ENCODE measurements at places on chromosomes 13 and 19. TPM values are rescaled to one million over a fixed set of nuclear protein-coding genes. Genes with fewer than 3 reads are reported as not detected.

The LIM2 gene
- not detected for total RNA-seq

The MAST1 gene
- total RNA-seq: 0.89 TPM

The SEMA6B gene
- total RNA-seq: 0.45 TPM

The SPACA4 gene
- total RNA-seq: not detected

The DIRAS1 gene
- 0.34 TPM for total RNA-seq

The LINGO3 gene
- not detected for total RNA-seq

The SGTA gene
- 81.3 TPM for total RNA-seq

The ZNF45 gene
- total RNA-seq: 5.9 TPM

The RLN3 gene
- total RNA-seq: not detected

The NLRP4 gene
- total RNA-seq: not detected

The SIGLEC8 gene
- total RNA-seq: not detected

The RFX1 gene
- 5.0 TPM for total RNA-seq

The MCOLN1 gene
- total RNA-seq: 5.2 TPM

The ZNF579 gene
- total RNA-seq: 5.2 TPM

The SLAIN1 gene
- total RNA-seq: 0.17 TPM

The CATSPERD gene
- total RNA-seq: not detected

The GAS6 gene
- total RNA-seq: 286 TPM

The NTF4 gene
- not detected for total RNA-seq

The TNFRSF19 gene
- 34.5 TPM for total RNA-seq

The ZNF135 gene
- 2.0 TPM for total RNA-seq

The KCNC3 gene
- total RNA-seq: not detected

The ZNF709 gene
- 1.8 TPM for total RNA-seq

The ZNF471 gene
- 0.89 TPM for total RNA-seq

The FCER2 gene
- not detected for total RNA-seq

The MEX3D gene
- total RNA-seq: 50.9 TPM

Measured in bronchus fibroblast of lung (primary cell).